Activated CD4-positive, alpha-beta T cell treated with anti-CD3 and anti-CD28 coated beads, Interleukin-2, amount 10 ng/mL, durations not matched to agents 7 days and 5 days (primary cell): ENCODE measurements at places on chromosomes 6 and 20.

DNA sequence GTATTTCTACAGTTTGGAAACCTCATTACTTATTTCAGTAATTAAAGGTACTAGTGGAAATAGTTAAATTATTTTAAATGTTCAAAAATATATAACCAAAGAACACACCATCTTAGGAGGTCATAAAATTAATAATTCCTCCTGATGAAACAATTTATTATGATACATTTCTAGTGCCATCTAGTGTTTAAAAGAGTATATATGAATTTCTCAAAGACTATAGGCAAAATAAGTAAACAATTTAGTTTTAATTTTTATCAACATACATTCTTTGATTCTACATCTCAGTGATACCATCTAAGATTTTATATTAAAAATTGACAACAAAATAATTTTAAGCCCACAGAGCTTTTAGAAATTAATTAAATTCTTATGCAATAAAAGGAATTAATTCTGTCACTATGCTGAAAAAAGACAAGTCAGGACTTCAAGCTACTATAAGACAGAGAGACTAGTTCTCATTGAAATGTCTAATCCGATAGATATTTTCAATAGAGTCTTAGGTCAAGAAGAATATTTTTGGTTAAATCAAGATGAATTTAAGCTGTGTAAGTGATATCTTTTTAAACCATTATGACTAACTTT, 107.8 kb upstream of the RNF217 start:
- DNase-seq = no peak

- no peak for DNase-seq
Measured at GRCh38 chr6:140475086-140475485, 1100.6 kb upstream of the CITED2 start.

- DNase-seq = no peak
Measured at GRCh38 chr6:1313767-1314503, 2.0 kb downstream of the FOXQ1 start.

DNA sequence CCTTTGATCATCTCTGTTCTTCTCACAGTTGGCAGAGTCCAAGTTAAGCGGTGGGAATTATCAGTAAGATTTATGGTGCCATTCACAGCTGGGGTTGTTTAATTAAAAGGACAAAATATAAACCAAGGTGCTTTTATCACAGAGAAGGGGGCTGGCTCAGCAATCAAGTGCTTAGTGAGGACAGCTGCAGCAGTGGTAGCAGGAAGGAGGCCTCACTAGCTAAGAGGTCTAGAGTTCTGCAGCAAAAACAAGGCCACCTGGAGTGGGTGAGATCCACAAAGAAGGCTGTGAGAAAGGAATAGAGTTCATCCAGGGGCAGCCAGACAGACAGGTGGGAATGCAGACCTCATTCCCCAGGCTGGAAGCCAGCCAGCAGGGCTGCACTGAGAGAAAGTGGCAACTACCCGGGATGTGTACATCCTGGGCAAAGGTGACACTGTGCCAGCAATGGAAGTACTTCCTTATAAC, 37.1 kb downstream of the PIGU start:
- no peak for DNase-seq

DNA sequence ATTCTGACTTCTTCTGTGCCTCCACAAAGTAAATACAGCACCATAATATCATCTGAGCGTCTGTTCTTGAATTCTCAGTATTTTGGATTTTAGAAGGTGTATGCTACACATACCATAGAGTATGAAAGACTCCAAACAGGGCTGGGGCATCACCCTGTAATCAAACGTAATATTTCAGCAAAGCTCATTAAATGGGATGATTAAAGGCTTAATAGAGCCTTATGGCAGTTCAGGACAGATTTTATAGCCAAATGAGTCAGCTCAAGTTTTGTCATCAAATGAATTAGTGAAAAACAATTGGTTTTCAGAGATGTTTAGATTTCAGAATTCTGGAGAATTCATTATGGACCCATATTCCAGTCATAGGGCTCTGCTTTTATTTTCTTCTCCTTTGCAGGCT, 68.9 kb downstream of the TULP4 start:
- DNase-seq = no peak

DNA sequence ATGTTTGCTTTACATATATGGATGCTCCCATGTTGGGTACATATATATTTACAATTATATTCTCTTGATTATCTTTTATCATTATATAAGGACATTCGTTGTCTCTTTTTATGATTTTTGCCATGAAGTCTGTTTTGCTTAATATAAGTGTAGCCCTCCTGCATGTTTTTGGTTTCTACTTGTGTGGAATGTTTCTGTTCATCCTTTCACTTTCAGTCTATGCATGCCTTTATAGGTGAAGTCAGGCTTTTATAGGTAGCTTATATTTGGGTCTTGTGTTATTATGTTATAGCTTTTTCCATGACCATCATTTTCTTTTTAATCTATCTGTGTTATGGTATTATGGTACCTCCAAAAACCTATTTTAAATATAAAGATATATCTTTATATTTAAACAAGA, 612.5 kb upstream of the HS3ST5 start:
- no peak for DNase-seq

GRCh38 chr20:6355754-6356451, 233.1 kb upstream of the FERMT1 start:
- DNase-seq = no peak

DNA sequence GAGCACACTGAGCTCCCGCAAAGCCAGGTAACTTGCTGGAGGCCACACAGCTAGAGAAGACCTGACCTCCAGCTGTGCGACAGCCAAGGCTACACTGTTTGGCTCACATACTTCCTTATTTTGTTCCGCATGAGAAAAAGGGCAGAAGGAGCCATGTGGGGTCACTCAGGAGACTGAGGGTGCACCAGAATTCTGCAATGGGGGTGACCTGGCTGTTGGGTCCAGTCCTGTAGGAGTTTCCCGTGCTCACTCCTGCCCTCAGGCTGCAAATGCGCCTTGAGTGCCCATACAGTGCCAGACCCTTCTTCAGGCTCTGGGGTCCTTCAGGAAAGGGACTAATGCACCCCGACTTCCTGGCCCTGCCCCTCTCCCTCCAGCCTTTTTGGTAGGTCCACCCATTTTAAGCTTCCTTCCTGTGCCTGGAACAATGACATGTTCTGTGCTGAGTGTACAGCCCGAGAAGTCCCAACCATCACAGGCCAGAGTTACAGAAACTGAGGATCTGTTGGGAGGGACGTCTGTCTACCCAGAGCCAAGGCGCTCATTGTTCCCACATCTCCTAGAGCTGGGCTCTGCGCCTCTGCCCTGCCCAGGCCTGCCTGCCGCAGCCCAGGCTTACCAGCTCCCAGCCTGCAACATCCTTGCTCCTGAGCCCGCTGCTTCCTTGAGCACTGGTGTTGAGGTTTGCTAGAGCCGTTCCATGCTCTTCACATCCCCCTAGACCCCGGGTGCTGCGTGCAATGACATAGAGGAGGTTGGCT, 33.5 kb upstream of the CD93 start:
- DNase-seq = no peak

DNA sequence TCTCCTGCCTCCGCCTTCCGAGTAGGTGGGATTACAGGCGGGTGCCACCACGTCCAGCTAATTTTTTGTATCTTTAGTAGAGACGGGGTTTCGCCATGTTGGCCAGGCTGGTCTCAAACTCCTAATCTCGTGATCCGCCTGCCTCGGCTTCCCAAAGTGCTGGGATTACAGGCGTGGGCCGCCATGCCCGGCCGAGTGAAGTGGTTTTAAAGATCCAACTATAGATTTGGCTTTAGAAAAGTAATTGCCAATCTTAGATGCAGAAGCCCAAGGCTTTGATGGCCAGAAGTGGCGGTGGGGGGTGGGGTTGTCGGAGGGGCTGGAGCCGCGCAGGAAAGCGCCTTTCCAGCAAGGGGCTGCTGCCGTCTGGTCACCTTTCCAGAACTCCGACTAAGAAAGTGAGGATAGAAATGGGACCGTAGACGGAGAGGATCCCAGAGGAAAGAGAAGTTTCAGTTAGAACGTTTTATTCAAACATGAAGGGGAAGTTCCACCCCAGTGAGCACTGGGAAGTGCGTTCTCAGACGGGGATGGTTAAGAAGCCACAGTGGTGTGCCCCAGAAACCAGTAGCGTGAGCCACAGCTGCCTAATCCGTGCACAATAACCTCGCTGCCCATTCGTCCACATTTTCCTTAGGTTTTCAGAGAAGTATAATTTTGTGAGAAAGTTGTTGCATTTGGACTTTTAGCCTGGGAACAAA, 69.7 kb downstream of the DLL1 start:
- peak; percentile 3 for DNase-seq

DNA sequence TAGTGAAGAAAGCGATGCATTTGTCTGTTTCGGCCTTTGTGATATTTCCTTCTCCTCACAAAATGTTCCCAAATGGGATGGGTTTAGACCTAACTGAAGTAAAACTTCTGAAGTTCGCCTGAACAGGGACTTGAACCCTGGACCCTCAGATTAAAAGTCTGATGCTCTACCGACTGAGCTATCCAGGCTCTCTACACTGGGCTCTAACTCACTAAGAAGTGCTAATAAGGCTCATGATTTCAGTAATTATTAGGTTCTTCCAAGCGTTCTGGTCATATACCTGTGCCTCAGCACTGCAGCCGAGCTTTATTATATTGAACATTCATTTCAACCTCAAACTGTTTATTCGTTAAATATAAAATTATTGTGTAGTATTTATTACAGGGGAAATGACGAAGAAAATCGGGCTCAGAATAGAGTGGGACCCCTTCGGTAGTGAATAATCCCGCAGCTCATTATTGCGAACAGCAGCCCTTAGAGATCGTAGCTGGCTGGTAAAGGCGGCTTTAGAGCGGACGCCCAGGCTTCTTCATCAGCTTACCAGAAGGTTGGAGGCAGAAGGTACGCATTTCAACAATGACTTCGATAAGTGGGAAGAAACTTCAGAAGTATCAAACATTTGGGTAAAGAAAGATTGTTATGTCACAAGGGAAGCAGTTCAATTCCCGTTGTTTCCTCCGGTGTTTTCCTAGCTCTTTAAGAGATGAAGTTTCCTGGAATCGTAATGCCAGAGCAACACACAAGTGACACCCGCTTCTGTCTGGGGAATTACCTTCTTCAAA, 119.0 kb upstream of the ZNF184 start:
- peak; percentile 7 for DNase-seq

DNA sequence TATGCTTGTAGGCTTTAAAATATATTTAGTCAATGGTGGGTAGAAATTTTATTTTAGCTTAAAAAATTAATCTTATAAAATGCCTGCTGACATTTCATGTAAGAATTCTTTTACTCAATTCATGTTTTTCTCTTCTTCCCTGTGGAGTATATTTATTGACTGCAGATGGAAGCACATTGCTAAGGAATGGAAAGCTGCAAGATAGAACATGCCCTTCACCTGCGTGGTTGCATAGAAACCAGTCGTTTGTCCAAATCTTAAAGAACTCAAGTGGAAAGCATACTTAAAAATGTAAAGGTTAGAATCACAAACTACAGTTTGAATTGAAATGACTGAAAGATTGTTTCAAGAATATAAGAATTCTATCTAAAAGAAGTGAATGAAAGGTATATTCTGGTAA, 30.7 kb downstream of the C6orf163 start:
- no peak for DNase-seq
